Stimulated activated CD8-positive, alpha-beta memory T cell treated with anti-CD3 and anti-CD28 coated beads, Interleukin-15, amount 100 ng/mL, for 24 hours (primary cell): ENCODE measurements at places on chromosomes 16 and 17.

DNA sequence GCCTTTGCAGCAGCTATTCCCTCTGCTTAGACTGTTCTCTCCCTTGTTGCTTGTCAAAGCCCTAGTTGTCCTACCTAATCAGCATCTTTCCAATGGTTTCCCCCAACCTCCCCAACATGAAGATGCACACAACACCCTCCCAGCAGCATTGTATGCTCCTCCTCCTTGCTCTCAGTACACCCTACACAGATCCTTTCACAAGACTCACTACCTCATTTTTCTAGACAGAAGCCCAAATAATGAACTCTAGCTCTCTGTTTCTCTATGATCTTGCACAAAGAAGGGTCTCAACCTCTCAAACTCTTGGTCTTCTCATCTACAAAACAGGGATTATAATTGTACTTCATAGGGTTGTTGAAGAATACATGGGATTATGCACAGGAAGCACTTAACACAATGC lies 19.4 kb downstream of the PSME3IP1 start:
- DNase-seq: no peak

DNA sequence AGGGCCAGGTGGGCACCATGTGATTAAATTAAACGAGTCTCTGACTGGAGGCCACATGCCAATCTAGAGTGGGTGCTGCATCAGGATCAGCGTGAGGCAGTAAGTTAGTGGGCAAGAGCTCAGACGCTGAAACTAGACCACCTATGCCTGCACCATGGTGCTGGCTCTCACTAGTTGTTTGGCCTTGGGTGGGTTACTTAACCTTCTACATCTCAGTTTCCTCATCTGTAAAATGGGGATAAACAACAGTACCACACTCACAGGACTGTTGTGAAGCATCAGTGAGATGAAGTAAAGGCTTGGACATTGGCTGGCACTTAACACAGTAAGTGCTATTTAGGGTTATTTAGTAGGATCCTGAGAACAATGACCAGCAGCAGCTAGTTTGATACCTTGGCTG lies 5.9 kb downstream of the NDUFAB1 start:
- no peak for DNase-seq

GRCh38 chr17:67779098-67779672 lies 46.1 kb upstream of the BPTF start:
- DNase-seq: no peak

DNA sequence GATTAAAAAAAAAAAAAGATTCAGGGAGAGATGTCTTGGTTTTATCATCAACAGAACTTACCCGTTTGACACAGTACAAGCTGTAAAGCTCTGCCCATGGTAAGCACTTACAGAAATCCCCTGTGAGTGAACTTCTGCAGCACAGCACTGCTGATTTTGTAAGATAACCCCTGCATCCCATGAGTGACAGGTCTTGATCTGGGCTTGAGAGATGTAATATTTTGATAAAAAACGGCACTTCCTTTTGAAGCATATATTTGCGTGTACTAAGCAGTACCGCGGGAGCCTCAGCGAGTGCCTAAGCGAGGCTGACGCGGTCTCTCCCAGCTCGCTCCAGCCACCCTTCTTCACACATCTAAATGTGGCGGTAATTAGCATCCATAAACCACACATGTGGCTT lies 50.5 kb downstream of the IKZF3 start:
- DNase-seq: no peak

GRCh38 chr17:30211371-30211770 lies 24.1 kb downstream of the SLC6A4 start:
- no peak for DNase-seq
